NCI-H1105 treated with DMSO at 0.1 percent for 48 hours (cell line): ENCODE measurements at places on chromosomes 2 and 18.

DNA sequence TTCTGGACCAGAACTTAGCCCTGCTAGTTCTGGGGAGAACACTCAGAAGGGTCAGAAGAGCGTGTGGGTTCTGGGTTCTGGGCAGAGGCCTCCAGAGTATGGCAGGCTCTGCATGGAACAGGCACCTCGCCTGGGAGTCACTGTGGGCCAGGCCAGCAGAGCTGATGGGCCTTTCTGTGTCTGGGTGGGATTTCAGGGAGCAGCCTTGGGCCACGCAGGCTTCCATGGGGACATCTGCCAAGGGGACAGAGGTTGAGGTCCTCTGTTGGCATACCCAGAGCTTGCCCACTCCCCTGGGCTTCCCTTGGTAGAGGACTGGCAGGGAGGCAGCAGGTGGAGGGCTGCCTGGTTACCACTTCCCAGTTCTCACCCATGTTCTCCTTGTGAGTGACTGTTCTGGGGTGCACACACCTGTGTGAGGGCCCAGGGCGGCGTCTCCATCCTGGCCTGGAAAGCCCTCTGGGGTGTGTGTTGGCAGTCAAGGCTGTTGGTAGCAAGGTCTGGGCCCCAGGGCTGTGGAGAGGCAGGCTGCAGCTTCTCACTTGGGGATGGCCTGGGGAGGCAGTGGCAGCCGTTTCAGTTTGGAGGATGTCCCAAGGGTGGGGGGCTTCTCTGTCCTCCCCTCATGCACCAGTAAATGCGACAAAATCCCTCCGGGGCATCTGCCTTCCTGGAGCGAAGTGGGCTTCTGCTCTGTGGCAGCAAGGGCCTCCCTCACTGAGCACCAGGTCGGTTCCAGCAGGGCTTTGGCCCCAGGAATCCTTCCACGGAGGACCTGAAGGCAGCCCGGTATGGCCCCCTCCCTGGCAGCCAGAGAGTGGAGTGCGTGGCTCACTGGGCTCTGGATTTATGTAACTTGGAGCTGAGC lies 74.6 kb upstream of the HDAC4 start:
- no peak for DNase-seq

DNA sequence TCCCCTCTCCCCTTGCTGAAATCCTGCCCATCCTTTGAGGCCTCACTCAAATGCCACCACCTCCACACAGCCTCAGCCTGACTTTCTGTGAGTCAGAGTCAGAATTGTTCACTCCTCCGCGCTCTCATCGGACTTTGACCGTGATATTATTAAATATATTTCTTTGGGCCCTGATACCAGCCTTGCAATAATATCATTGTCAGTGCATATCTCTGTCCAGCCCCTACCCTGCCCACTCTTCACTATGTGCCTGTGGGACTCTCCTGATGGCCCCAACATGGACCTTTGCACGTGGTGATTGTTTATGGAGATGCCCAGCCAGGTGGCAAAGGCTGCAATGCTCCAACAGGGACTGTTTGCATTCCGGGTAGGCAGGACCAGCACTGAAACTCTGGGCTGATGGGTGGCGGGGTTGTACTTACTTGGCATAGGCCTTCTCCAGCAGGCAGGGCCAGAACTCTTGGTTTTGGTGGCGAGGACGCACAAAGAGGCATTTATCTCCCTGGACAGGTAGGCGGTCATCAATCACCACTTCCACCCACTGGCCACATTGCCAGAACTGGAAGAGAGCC lies 37.3 kb downstream of the CAPN13 start:
- DNase-seq: no peak

DNA sequence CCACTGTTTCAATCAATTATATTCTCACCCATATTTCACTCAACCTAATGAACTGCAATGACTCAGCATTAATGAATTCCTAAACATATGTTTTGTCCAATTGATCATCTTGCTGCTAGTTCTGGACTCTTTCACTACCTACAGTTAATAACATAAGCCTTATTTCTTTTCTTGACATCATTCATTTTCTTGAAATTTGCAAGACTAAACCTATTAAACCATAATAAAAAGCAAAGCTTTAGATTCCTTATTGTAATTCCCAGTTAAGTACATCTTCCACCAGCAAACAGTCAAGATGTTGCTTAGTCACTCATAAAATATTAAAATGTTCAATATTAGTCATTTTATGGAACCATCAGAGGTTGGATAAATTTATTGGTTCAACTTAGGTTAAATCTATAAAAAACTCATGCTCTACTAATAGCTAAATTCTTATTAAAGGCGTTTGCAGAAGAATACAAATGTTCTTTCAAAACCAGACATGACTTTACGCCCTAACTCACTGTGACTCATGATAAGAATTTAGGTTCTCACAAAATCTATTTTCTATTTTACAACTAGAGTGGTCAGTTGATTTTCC lies 599.4 kb downstream of the RNF144A start:
- DNase-seq: no peak

DNA sequence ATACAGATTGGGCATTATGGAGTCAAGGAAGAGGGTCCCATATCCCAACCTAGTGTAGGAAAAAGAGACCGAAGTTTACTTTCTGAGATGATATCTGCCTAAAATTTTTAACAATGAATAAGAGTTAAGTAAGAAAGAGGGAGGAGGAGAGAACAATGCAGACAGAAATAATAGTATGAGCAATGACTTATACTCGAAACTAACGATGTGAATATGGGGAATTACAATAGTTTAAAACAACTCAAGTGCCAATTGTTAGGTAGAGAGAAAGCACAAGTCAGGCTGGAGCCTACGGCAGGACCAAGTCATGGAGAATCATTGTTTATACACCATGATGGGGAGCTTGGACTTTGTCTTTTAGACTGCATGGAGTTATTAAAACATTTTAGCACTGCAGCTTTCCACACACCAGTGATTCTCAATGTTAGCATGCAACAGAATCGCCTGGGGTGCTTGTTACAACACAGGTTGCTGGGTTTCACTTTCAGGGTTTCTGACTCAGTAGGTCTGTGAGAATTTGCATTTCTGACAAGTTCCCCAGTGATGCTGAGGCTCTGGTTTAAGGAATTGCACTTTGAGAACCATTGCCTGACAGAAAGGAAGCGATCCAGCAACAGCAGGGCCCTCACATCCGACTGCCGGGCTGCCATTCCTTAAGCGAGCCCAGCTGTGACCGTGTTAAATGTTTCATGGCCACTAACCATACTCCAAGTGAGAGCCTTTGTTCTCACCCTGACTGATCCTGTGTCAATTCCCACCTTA lies 511.2 kb downstream of the DCDC2C start:
- no peak for DNase-seq

- no peak for DNase-seq
These were observed 24.4 kb upstream of the THOC1 start for GRCh38 chr18:292271-292670.

DNA sequence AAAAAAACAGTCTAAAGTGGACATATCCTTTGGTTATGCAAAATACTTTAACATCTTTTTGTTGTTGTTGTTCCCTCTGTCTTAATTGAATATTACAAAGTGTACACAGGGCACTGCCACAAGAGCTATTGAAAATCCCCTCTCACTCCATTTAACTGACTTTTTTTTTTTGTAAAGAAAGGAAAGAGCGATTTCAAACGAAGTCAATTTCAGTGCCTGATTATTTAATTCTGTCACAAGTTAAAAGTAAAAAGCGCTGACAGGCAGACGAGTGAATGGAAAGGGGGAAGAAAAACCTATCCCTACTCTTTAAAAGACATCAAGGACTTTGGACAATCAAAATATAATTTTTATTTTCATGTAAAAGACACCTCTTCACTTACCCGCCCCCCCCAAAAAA lies 1.9 kb downstream of the FIGN start:
- no peak for DNase-seq

- DNase-seq: no peak
These were observed 1.0 kb upstream of the REV1 start for GRCh38 chr2:99490623-99491461.

GRCh38 chr2:88170472-88170892 lies 336 bp downstream of the THNSL2 start:
- DNase-seq: no peak

DNA sequence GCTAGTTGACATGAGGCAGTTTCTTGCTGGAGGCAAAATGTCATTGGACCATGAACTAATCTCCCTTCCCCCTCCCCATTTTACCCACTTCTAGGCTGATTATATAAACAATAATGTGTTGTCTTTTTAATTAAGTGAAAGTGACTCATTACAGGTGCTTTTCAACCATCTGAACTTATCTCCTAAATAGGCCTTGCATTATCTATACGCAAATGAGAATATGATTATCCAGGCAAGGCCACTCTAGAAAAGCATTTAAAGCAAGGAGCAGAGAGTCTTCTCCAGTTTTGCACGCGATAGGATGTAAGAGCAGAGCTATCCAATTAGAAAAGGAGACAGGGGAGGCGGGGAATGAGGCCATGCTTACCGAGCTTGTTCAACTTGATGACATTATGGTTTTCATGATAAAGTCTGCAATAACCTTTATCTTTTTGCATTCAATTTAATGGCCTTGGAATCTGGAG lies 286.1 kb upstream of the SIX3 start:
- DNase-seq: peak; percentile 60

DNA sequence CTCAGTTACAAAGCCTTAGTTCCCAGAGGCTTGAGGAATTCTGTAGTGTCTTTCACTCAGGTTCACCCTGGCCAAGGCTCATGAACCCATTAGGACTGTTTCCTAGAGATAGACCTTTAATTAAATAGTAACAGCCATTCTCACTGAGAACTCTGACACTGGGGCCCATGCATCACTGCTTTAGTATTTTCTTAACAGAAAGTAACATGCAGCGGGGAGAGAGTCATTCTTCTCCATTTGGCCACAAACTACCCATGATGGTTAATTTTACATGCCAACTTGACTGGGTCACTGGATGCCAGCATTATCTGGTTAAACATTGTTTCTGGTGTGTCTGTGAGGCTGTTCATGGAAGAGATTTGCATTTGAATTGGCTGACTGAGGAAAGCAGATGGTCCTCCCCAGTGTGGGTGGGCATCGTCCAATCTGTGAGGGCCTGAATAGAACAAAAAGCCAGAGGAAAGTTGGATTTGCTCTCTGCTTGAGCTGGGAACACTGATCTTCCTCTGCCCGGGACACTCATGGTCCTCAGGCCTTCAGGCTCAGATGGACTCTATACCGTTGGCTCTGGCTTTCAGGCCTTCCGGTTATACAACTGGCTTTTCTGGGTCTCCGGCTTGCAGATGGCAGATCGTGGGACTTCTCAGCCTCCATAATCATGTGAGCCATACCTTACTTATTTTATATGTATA lies 5.6 kb upstream of the CPLX4 start:
- no peak for DNase-seq

GRCh38 chr2:127011796-127012195 lies 95.2 kb downstream of the BIN1 start:
- DNase-seq: no peak

GRCh38 chr2:74756356-74756890 lies 77.5 kb upstream of the HK2 start:
- DNase-seq: no peak
